Fibroblast of skin of scalp (primary cell): ENCODE measurements at places on chromosomes 6 and 20.

DNA sequence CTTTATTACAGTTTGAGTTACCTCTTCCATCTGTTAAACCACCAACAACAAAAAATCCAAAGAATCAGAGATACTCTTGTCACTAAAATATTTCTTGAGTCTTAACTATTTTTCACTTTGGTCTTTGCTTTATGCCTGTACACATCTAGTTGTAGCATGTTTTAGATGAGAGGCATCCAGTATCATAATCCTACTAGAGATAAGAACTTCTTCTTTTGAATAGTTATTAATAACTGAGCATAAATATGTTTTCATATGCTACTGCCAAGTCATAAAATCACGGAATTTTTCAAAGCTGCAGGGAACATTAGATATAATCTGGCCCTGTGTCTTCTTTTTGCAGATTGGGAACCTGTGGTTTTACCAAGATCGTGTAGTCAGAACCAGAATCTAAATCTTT lies 55.3 kb downstream of the STK4 start:
- no peak for DNase-seq

DNA sequence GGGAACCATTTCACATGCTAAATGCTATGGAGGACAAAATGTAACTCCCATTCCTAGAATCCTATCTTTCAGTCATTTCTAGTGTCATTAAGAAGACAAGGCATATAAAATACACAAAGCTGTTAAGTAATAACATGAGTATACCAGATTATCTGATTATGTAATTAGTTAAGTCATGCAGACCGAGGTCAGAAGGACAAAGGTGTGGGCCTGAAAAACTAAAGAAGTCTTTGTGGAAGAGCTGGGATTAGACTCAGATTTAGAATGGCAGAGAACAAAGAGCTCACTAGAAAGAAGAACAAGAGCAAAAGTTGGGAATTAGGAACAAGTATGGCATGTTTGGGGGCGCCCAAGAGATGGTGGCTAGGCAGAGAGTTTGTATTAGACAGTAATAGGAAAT lies 37.0 kb downstream of the EFHC1 start:
- no peak for DNase-seq

GRCh38 chr6:153231048-153231646 lies 100.1 kb upstream of the RGS17 start:
- DNase-seq, result peak; percentile 29

DNA sequence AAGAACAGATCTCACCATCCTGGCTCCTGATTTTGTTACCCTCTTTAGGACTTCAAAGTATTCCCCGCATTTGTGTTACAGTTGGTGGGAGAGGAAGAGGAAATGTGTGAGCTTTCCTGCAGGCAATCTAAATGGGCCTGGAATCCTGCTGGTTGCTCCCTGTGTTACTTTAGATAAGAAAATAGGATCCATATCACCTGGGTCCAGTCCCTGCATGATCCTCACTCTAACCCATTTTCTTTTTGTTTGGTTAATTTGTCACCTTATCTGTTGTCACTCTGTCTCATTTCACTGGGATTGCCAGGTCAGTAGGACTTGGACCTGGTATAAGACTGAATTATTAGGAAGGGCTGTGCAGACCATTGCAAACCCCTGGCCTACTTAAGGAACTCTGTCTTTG lies 175.9 kb upstream of the GJE1 start:
- no peak for DNase-seq

DNA sequence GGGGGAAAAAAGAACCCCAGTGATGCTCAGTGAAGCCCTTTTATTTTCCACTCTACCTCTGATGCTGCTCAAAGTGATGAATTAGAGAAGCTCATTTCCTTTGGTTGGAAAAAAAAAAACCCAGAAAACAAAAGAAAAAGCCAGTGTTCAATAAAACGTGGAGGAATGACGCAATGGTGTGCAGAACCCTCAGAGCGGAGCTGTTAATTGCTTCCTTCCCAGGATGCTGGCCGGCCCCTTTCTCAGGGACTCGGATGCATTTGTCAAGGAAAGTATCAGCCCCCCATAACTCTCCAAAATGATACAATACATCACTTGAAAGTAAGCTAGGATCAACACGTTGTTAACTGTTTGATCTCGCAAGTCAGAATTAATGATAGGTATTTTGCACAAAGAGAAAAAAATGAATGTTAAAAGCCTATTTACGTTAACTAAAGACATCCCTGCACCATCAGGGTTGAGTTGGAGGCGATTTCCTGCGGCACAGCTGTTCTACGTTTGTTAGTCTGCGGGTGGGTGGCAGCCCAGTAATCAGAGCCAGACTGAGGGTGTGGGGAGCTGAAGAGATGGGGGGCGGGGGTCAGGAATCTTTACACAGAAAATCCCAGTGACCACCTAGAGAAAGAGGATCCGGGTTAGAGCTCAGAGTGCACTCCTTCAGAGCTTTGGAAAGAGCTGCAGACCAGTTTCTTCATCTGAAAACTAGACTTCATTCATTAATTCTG lies 132.4 kb downstream of the BMP7 start:
- peak; percentile 25 for DNase-seq

DNA sequence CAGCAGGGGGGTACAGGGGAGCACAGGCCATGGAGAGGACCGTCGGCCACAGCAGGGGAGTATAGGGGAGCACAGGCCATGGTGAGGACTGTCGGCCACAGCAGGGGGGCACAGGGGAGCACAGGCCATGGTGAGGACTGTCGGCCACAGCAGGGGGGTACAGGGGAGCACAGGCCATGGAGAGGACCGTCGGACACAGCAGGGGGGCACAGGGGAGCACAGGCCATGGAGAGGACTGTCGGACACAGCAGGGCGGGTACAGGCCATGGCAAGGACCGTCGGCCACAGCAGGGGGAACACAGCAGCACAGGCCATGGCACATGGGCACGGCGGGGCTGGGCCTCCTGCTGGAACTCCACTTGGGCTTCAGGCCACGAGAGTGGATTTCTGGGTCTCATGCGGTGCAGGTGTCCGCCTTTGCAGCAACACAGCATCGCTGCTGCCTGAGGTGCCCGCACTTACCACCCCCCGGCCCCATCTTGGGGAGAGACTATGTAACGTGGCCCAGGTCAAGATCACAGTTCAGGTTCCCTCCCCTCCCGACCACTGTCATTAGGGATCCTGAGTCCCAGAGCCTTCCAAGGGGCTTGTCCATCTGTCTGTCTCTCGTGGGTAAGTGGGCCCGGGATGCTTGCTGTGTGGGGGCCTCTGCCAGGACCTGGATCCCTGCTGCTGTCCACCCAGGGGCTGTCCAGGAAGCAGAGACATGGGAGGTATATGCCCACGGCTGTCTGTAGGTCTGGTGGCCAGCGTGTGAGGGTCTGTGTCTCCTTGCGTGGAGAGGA lies 2.5 kb downstream of the NPBWR2 start:
- DNase-seq, result no peak

- peak; percentile 12 for DNase-seq
These were observed 16.1 kb upstream of the HFE start for GRCh38 chr6:26071135-26071534.

GRCh38 chr20:34538671-34539123 lies 19.8 kb upstream of the MAP1LC3A start:
- peak; percentile 57 for DNase-seq

DNA sequence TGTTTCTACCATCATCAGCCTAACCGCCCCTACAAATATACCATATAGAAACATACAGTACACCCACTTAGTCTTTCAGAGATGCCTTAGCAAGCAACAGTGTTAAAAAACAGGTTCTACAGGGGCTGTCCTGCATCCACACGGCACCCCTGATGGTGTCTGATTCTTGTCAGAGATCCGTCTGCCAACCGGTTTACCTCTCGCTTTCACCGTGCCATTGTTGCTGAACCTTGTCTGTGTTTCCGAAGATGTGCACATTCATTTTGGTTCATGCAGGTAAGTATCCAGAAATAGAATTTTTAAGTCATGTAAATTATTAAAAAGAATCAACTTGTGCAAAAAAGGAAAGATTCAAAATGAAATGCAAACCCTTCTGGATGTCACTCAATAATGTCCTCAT lies 52.9 kb downstream of the EPHA7 start:
- DNase-seq, result no peak

- DNase-seq, result no peak
These were observed 44.3 kb upstream of the IRF4 start for GRCh38 chr6:347232-347631.

GRCh38 chr6:107600936-107601335 lies 111.0 kb downstream of the SOBP start:
- peak; percentile 83 for DNase-seq
